ENCODE measurements at places on chromosomes 1 and 21. TPM values are rescaled to one million over a fixed set of nuclear protein-coding genes. Genes with fewer than 3 reads are reported as not detected.
A peak's percentile ranks its signal among the peaks of the same experiment; 100 is the strongest.

Gene EVA1C
- polyA plus RNA-seq, result 0.84 TPM

DNA sequence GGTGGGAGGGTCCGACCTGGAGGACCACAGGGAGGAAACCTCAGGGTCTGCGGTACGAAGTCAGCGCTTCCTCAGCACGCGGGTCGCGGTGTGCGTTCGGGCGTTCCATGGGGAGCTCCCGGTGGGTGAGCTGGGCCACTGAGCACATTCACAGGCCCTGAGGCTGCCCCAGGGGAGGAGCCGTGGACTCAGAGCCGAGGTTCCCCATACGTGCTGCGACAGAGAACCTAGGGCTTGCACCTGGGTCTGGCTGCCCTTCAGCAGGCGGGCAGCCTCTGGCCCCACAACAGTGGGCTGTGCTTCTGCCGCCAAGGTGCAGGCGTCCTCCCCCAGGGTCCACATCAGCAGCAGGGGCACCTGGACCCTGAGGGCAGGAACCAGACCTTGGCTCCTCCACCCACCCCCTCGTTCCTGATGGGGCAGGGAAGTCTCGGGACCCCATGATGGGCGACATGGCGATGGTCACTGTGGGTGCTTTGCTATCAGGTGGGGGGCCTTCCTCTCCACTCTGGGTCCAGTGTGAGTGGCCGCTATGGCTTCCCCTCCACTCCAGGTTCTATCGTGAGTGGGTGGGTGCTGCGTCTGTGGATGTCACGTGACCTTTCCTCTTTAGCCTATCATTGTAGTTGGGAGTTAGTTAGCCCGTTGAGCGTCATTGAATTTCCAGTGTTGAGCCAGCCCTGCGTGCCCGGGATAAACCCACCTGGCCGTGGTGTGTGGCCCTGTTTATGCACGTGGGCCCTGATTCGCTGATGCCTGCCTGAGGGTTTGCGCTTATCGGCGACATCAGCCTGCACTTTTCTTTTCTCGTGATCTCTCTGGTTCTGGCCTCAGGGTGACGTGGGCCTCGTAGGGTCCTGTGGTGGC is 27.9 kb downstream of the FTCD start:
- DNase-seq, result no peak

Gene TLR5
- polyA plus RNA-seq, result 0.21 TPM

DNA sequence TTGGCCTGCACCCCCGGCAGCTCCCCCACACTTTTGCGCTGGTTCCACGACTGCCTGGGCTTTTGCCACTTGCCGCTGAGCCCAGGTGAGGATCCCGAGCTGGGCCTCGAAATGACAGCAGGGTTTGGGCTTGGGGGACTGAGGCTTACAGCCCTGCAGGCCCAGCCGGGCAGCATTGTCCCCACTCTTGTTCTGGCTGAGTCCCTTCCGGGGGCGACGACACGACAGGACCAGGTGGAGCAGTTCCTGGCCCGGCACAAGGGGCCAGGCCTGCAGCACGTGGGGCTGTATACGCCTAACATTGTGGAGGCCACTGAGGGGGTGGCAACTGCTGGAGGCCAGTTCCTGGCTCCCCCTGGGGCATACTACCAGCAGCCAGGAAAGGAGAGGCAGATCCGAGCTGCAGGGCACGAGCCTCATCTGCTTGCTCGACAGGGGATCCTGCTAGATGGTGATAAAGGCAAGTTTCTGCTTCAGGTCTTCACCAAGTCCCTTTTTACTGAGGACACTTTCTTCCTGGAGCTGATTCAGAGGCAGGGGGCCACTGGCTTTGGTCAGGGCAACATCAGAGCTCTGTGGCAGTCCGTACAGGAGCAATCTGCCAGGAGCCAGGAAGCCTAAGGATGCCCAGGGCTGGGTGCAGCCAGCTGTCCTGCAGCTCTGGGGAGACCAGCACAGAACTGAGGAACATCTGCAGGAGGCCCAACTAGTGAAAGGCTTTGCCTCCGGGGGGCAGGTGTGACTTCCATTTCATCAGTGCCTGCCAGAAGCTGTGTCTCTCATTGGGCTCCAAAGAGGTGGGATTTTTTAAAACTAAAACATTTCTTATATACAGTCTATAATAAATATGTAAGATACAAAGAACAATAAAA is 1.2 kb downstream of the HPDL start:
- DNase-seq, result peak; percentile 20

Gene SLAMF6
- polyA plus RNA-seq, result 50.5 TPM

Gene LCE1F
- not detected for polyA plus RNA-seq

Gene CLDN17
- polyA plus RNA-seq, result not detected

Gene MNDA
- polyA plus RNA-seq, result 3.8 TPM

GRCh38 chr21:40011371-40011770 is 144.1 kb downstream of the PCP4 start:
- DNase-seq, result no peak

Gene CCDC27
- polyA plus RNA-seq, result not detected

Gene LRRC38
- not detected for polyA plus RNA-seq

DNA sequence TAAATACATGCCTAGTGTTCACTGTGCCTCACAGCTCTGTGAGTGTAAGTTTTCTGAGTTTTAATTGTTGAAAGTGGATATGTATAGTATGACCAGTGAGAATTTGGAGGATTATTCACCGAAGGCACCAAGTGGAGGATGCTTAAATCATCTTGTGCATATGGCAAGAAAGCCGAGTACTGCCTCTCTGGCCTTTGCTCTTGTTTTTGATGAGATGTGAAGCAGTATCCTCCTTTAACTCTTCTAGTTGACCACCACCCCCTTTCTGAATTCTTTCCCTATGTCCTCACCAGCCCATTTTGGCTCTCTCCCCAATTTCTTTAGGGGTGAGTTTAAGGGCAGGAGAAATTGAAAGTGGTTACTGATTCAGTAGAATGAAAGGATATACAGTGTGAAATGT is 130.4 kb downstream of the SYT2 start:
- DNase-seq, result no peak

DNA sequence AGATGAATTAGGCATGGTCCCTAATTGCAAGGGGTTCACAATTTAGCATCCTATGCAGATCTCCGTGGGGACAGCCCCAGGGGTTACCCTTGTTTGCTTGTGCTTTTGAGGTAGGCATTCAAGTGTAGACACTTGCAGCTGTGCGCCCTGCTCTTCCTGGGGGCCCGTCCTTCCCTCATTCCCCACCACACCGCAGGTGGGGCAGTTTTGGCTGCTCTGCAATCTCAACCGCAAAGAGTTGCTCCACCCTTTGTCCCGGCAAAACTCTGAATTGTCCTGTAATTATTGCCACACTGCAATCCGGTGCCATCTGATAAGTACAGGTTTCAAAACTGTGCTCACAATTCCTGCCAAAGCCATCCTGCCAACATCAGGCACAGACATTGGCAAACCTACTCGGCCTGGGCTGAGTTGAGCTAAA is 65.4 kb upstream of the LYST start:
- DNase-seq, result peak; percentile 66

- peak; percentile 9 for DNase-seq
Measured at GRCh38 chr21:39004634-39005501, 178.4 kb downstream of the PSMG1 start.

DNA sequence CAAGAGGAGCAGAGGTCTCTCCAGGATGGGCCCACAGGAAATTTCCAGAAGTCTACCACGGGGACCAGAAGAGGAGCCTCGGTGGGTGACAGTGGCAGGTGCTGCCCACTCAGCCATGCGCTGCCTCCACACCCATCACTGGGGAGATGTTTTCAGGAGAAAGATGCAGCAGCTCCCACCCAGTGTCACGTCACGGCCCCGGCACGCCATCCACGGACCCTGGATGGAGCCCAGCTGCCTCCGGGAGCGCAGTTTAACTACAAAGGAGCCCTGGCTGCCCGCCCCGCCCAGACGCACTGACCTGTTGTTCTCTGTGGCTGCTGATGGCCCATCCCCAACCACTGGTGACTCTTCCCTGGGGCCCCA is 6.8 kb downstream of the TSPEAR start:
- no peak for DNase-seq

DNA sequence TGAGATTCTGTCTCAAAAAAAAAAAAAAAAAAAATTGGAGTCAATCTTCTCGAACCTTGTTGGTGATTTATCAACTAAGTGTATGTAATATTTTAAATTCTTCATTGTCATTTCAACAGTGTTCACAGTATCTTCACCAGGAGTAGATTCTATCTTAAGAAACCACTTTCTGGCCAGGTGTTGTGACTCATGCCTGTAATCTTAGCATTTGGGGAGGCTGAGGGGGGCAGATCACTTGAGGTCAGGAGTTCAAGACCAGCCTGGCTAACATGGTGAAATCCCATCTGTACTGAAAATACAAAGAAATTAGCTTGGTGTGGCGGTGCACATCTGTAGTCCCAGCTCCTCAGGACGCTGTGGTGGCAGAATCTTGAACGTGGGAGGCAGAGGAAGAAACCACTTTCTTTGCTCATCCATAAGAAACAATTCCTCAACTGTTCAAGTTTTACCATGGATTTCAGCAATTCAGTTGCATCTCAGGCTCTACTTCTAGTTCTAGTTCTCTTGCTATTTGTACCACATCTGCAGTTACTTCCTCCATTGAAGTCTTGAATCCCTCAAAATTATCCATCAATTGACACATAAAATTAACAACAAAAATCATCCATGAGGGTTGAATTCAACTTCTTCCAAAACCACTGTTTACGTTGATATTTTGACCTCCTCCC is 30.4 kb upstream of the EYA3 start:
- no peak for DNase-seq

DNA sequence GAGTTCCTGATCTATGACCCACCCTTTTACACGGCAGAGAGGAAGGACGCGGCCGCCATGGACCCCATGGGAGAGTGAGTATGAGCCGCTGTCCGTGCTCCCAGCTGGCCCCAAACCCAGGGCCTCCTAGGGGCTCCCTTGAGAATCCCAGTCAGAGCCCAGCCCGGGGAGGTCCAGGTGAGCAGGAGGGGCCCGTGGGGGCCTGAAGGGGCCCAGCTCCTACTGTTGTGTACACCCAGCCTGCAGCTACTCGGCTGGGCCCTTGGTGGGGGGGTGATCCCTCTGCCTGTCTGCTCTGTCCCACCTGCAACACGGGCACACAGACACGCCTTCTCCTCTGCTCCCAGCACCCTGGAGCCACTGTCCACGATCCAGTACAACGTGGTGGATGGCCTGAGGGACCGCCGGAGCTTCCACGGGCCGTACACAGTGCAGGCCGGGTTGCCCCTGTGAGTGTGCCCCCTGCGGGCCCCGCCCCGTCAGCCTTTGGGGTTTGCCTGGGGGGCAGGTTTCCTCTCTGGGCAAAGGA is 28.6 kb upstream of the LRRC3 start:
- no peak for DNase-seq

Gene MYBPHL
- polyA plus RNA-seq, result not detected

DNA sequence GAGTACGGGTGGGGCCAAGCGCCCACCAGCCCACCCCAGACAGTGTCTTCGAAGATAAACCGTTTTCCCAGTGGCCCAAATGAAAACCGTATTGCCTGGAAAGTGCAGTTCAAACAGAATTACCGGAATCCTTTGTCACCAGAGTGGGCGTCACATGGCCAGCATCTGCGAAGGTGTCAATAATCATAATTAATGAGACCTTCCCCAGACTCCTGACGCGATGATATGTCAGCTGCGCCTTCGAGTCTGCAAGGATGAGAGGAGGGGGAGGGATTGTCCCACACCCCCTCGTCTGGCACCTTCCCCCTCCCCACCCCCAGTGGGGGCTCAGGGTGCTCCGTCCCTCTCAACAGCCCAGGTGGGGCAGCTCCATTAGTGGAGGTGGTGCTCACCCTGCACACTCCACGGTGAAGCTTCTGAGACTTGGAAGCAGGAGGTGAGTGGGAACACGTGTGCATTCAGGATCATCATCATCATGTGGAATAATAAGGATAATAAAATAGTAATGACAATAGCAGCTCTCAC is 215.1 kb downstream of the PTPRU start:
- DNase-seq, result no peak

- no peak for DNase-seq
Measured at GRCh38 chr1:10943991-10944730, 68.3 kb upstream of the TARDBP start.

- no peak for DNase-seq
Measured at GRCh38 chr1:227886503-227886961, 61.2 kb downstream of the WNT9A start.

DNA sequence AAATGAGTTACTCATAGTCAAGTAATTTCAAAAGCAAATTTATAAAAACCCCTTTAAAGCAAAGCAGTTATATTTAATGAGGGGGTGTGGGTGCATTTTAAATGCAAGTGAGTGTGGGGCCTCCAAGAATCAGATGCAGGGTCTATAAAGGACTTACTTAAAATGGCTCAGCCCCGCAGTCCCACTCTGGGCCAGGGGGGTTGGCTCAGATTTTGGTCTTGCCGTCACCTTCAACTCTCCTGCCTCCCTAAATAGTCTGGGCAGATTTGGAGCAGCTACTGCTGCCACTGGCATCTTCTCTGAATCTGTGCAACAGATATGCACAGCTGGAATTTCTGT is 16.2 kb downstream of the AMPD2 start:
- peak; percentile 2 for DNase-seq

Gene SLC6A17
- polyA plus RNA-seq, result not detected

Gene RXRG
- polyA plus RNA-seq, result not detected

- DNase-seq, result peak; percentile 64
Measured at GRCh38 chr21:46295996-46296752, 10.0 kb downstream of the YBEY start.

DNA sequence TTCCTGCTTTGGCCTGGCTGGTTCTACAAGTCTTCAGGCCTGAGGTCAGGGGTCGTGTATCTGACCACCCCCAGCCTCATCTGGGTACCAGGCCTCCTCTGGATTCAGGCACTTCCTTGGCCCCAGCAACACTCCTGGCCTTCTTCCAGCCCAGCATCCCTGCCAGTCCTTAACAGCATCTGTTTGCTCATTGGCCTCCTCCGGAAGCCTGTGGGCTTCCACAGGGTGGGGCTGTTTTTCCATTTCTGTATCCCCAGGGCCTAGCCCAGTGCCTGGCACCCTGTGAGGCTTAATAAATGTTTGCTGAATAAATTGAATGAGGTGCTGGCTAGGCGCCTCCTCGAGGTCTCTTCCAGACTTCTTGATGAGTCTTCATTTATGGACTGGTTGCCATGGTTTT is 21.5 kb upstream of the GPR37L1 start:
- DNase-seq, result no peak

Gene GPN2
- 15.2 TPM for polyA plus RNA-seq

Gene GDAP2
- polyA plus RNA-seq, result 7.7 TPM

DNA sequence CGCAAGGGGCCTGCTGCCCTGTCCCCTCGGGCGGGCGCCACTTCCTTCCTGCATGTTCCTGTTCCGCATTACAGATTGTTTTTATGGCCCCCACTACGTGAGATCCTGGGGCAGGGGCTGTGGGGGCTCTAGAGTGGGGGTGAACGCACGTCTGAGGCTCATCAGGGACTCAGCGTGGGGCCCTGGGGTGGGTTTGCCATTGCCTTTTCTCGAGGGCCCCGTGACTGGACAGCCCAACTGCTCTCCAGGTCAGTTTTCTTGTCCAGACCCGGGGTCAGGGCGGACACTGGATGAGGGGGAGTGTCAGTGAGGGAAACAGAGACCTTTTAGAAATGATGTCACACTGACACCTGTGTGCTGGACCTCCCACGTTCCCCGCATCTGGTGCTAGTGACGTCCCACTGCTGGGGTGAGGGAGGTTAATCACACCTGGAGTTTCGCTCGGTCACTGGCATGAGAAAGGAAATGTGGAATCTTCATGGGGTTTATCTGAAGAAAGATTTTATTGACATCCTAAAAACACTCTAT is 65.9 kb downstream of the AGPAT3 start:
- DNase-seq, result no peak

Data from B cell (primary cell).